ENCODE measurements at places on chromosomes 12 and 14.

GRCh38 chr12:70106347-70106746 lies 136.9 kb upstream of the CNOT2 start:
- DNase-seq = no peak

DNA sequence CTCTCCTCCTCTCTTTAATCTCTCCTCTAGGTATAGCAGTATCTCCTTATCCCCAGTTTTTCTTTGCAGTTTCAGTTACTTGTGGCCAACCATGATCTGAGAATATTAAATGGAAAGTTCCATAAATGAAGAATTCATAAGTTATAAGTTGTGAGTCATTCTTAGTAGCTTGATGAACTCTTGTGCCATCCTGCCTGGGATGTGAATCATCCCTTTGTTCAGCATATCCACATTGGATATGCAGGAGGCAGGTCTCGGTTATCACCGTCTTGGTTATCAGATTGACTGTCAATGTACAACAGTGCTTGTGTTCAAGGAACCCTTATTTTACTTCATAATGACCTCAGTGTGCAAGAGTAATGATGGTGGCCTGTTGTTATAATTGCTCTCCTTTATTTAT lies 134.0 kb downstream of the TMEM117 start:
- DNase-seq = peak; percentile 62

DNA sequence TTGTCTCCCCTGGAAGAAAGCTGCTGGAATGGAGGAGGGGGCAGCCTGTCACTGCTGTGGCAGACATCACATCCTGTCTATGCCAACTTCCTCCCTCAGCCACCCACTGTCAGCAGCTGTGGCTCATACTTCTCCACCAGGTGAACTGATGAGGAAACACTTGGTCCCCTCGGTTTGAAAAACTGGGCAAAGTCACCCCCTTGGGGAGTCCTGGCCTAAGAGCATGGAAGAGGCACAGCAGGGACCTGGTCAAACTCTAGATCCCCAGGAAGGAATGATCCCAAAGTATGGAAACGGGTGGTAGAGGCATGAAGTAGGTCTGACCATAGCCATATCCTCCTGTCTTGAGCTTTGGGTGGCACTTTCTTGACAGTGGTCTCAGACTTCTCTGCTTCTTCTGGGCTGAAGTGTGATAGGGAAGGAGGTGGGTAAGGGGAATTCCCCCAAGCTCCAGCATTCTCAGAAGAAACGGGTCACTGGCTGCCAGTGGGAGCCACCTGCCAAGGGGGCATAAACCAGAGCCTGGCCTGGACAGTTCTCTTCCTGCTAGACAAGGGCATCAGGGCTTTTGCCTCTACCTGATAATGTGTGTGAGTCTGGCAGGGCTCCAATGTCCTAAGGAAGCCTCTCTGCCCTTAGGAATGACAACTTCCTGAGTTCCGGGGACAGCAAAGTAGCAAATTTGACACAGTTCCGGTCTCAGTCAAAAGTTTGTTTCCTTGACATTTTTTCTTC lies 36.0 kb downstream of the FMNL3 start:
- no peak for DNase-seq

GRCh38 chr14:32047791-32048190 lies 29.3 kb upstream of the ARHGAP5 start:
- DNase-seq = no peak

DNA sequence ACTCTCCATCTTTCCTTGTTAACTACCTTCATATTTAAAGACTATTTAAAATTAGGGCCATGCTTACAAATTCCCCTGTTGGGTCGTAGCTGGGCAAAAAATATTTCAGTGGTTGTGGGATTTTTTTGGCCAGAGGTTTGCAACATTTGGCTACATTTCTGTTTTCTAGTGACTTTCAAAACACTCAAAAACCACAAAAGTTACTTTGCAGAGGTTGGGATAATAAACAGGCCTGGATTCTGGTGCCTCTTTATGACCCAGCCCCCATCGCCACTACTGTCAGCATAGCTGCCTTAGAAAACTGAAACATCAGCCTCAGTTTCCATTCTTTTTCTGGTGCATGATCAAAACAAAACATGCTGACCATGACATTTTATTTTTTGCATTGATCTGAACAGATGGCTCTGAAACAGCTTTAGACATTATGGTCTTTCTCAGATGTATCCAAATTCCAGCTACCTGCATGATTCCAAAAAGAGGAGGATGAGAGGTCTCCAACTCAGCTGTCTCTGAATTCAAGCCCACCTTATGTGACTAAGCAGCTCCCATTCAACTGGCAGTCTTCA lies 5.2 kb downstream of the DPF3 start:
- DNase-seq = peak; percentile 35

GRCh38 chr14:51612449-51612848 lies 39.3 kb upstream of the FRMD6 start:
- no peak for DNase-seq

- DNase-seq = peak; percentile 54
Observed at GRCh38 chr12:77339610-77340009, 274.2 kb upstream of the E2F7 start.

DNA sequence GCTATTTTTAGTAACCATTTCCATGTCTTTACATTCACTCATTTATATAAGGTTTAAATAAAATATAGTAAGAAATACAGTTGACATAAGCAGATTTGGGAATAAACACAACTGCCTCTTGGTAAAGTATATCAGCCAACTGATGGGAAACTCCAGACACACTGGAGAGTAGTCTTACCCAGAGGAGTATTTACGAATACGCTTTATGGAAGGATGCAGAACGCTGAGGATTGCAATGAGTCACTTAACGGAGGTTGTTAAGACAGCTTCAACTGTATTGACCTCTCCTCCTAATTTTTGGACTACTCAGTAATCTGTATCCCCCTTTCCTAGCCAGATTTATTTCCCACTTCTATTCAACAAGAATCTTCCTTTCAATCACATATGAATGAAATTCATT lies 6.0 kb downstream of the C2CD5 start:
- DNase-seq = no peak

DNA sequence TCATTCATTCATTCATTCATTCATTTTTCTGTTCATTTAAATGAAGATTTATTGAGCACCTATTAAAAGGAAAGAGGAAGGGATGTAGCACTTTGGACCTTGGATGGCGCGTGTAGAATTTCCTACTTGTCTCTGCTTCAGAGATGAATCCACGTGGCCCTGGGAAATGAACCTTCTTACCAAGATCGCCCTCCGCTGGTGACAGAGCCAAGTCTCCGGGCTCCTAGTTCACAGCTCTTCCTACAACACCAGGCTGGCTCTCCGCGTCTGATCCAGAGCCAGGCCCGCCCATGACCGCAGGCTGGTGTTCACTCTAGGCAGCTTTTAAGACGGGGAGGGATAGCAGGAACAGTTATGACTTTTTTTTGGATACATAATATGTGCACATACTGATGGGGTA lies 70.9 kb upstream of the PIWIL1 start:
- no peak for DNase-seq

DNA sequence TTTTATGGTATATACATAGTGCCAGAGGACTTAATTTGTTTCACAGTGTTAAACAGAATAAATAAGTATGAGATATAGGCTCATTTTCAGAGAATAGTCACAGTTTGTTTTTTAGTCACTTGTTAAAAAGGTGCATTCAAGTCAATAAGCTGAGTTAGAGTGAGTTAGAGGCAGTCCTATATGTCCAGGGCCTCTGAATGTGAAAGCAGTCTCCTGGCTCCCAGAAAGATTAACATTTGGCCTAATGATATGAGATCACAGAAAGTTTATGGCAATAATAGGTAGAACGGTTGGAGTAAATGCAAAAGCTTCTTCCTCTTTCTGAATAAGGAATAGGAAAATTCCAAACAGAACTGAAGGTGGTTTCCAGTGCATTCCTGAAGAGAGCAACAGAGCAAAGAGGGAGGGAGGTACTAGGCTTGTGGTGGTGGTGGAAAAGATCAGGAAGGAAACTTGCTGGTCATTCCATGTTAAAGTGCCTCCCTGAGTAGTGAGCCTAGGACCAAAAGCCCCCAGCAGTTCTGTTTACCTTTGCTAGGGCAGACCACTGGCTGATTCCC lies 54.4 kb downstream of the SLC38A4 start:
- peak; percentile 26 for DNase-seq

- DNase-seq = no peak
Observed at GRCh38 chr12:6824085-6824775, 2.6 kb downstream of the GPR162 start.

DNA sequence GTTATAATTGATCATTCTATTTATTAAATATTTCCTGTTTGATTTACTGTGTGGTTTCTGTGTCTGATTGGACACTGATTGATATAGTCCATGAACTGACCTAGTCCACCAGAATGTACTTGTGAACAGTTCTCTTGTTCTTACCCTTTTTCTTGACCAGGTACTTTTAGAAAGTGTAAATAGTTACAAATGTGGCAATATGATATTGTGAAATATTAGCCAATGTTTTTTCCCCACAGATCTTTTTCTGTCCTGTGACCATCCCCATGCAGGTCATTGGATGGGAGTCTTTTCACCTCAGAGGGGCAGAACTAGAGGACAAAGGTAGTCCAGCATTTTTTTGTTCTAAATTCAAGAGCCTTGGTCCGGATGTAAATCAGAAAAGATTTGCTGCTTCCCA lies 8.3 kb upstream of the CRY1 start:
- DNase-seq = no peak

DNA sequence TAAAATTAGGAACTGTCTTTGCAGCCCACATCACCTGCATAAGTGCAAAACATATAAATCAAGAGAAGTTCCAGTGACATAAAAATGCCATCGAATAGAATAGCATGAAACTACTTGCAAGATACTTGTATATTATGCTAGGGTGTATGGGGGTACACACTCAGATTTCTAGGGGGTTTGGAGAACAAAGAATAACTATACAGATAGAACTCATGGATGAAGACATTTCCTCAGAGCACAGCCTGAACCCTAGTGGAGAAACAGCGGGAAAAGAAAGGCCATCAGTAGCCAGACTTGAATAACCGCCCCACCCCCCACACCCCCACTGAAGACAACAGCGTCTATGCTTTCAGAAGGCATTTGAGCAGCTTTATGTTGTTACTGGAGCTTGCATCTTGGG lies 425.8 kb downstream of the NPAS3 start:
- DNase-seq = no peak

- DNase-seq = no peak
Observed at GRCh38 chr12:120388691-120389481, 19.9 kb upstream of the MSI1 start.

- DNase-seq = no peak
Observed at GRCh38 chr14:21073921-21074320, 3.8 kb downstream of the ARHGEF40 start.

GRCh38 chr12:9149372-9149771 lies 33.7 kb upstream of the A2M start:
- DNase-seq = no peak

- DNase-seq = peak; percentile 62
Observed at GRCh38 chr14:99754141-99755067, 38.8 kb upstream of the EML1 start.

DNA sequence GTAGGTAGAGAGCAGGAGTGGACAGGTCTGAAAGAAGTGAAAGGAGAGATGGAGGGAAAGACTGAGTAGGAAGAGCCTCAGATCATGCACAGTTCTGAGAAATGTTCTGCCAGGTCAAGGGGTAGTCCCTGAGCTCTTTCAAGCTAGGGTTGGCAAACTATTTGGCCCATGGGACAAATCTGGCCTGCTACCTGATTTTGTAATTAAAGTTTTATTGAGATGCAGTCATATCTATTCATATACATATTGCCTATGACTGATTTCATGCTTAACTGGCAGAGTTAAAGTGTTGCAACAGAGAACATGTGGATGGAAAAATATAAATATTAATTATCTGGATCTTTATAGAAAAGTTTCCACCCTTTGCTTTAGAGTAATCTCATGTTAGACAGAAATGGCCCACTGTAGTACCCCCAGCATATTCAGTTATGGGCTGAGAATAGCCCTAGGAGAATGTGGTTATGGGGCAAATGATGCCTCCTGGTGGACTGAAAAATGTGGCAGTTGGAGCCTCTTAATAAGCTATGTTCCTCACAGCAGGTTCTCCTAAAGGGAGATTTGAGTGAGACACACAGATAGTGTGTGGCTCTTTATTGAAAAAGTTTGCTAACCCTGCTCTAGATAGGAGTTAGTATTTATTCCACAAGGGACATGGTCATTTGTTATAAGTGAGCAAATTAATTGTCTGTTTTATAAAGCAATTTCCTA lies 476.9 kb downstream of the LRIG3 start:
- DNase-seq = peak; percentile 51

DNA sequence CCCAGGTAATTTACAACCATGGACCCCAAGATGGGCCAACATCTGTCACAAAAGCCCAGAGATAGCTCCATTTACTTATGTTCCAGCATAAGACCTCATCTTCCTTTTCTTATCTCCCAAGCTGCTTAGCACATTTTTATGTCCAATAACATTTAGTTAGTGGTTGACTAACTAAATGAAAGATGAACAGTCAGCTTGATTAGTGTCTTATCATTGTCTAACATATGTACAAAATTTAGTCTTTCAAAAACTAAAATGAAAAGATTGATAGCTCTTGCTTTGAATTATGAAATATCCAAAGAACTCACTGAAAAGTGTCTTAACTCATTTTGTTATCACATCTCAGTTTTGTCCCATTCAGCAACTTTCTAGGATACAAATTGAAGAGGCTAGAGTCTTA lies 163.1 kb upstream of the EGLN3 start:
- no peak for DNase-seq

DNA sequence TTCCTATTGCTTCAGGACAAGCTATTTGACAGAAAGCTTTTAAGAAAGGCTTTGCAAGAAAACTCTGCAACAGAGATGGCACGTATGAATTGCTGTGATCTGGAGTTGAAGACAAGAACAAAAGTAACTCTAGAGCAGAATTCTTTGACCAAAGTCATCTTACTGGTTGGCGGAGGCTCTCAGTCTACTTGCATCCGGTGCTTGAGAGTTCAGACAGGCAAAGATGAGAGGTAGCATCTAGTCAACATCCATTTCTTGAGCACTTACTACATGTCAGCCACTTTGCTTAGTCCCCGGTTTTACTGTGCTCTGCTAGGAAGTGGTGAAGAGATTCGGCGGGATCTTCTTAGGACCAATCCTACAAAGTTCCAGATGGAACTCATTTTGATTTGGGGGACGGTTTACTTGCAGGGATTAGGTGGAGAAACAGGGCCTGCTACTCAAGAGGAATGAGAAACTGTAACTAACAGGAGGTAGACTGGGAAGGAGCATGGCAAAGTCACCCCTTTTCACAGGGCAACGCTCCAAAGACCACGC lies 404 bp upstream of the CCDC91 start:
- DNase-seq = no peak

All from cardiac fibroblast (primary cell).